ENCODE measurements at places on chromosomes 2 and 18.

DNA sequence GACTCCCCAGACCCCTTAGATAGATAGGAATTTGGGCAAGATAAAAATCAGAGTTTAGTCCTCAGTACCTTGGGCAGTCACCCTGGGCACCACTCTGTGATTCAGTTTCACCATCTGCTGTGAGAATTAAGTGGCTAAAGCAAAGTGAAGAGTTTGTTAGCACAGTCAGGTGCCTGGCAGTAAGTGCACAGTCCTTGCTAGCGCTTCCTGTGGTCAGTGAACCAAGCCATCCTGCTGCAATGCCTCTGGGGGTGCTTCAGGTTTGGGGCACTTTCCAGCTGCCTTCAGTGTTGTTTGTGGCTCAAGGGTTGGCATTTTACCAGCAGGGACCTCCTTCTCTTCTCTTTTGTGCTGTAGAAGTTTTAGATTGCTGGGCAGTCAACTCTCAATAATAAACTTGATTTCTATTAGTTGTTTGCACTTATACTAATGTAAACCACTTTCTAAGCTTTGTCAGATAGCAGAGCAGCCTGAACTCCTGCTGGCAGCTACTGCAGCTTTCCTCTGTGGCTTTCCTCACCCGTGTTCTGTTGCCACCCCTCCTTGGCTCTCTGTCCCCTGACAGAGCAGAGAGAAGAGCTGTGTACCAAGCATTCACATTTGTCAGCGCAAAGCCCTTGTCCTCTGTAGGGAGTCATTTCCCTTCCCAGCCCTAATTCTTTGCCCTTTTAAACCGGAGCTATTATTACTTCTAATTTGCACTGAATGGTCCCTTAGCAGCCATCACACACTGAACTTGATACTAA lies 48.4 kb upstream of the RMP24 start:
- H3K36me3 ChIP-seq: peaks cover 33% of the 10 kb centered on the region
- no peak for DNase-seq
- H3K27me3 ChIP-seq: no peaks in the 10 kb centered on the region
- no peak overlapping the region for H3K4me3 ChIP-seq

GRCh38 chr2:74747411-74748080 lies 86.4 kb upstream of the HK2 start:
- H3K36me3 ChIP-seq: no peaks in the 10 kb centered on the region
- no peak for DNase-seq
- H3K27ac ChIP-seq: no peak overlapping the region
- H3K27me3 ChIP-seq: no peaks in the 10 kb centered on the region
- H3K4me1 ChIP-seq: peaks cover 11% of the 10 kb centered on the region

GRCh38 chr18:37846996-37847395 lies 281.4 kb upstream of the CELF4 start:
- DNase-seq: no peak
- H3K4me1 ChIP-seq: peaks cover 36% of the 10 kb centered on the region
- no peaks in the 10 kb centered on the region for H3K36me3 ChIP-seq
- no peaks in the 10 kb centered on the region for H3K27me3 ChIP-seq

- no peak overlapping the region for H3K4me3 ChIP-seq
- peaks cover 30% of the 10 kb centered on the region for H3K4me1 ChIP-seq
- H3K27me3 ChIP-seq: no peaks in the 10 kb centered on the region
- DNase-seq: no peak
Observed at GRCh38 chr2:128754246-128754724, 435.6 kb upstream of the HS6ST1 start.

GRCh38 chr2:67476809-67477790 lies 80.0 kb downstream of the ETAA1 start:
- no peaks in the 10 kb centered on the region for H3K27me3 ChIP-seq
- peaks cover 32% of the 10 kb centered on the region for H3K4me1 ChIP-seq
- DNase-seq: no peak
- peaks cover 6% of the 10 kb centered on the region for H3K36me3 ChIP-seq
- H3K4me3 ChIP-seq: no peak overlapping the region
- H3K27ac ChIP-seq: no peak overlapping the region

- H3K4me3 ChIP-seq: no peak overlapping the region
- no peak for DNase-seq
- H3K36me3 ChIP-seq: peaks cover 5% of the 10 kb centered on the region
- H3K4me1 ChIP-seq: peaks cover 7% of the 10 kb centered on the region
- no peak overlapping the region for H3K27ac ChIP-seq
Observed at GRCh38 chr2:43006834-43007543, 214.6 kb upstream of the HAAO start.

GRCh38 chr2:162073888-162074631 lies at the start of gene DPP4:
Gene DPP4 (minus strand): TSS chr2:162074215. CDS start chr2:162073981, 234 bp downstream.
- peaks cover 37% of the 10 kb centered on the region for H3K4me1 ChIP-seq
- peaks cover 40% of the 10 kb centered on the region for H3K27me3 ChIP-seq
- peak; percentile 59 for DNase-seq

GRCh38 chr18:31497836-31498573 lies at the start of gene DSG2:
Gene DSG2 (plus strand): TSS chr18:31498177. CDS start chr18:31498252, 75 bp downstream.
- peak within 1 kb of the TSS; percentile 96 for H3K27ac ChIP-seq
- DNase-seq: peak; percentile 90
- peak within 1 kb of the TSS; percentile 95 for H3K4me3 ChIP-seq
- H3K36me3 ChIP-seq: no peaks in the 10 kb centered on the region
- peaks cover 10% of the 10 kb centered on the region for H3K27me3 ChIP-seq
- H3K4me1 ChIP-seq: peaks cover 35% of the 10 kb centered on the region

GRCh38 chr2:10405448-10405847 lies 42.7 kb downstream of the ODC1 start:
- peaks cover 3% of the 10 kb centered on the region for H3K36me3 ChIP-seq
- H3K27me3 ChIP-seq: no peaks in the 10 kb centered on the region
- no peak overlapping the region for H3K4me3 ChIP-seq
- H3K27ac ChIP-seq: no peak overlapping the region

DNA sequence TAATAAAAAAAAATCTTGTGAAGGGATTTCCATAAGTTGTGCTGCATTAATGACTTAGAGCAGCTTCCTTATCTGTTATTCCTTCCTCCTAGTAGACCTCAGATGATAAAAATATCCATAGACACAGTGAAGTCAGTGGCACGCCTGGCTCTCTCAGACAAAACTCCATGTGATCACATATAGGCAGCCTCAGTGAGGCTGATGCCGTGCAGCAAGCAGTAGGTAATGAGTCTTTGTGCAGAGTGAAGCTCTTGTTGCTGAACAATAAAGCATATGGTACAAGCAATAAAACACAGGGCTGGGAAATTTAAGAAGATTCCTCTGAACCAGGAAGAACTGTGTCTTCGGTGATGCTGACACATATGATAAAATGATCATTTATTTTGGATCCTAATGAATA lies 102.7 kb downstream of the CSRNP3 start:
- peak overlapping the region; percentile 94 for H3K27ac ChIP-seq
- no peak for DNase-seq
- H3K4me3 ChIP-seq: no peak overlapping the region
- no peaks in the 10 kb centered on the region for H3K27me3 ChIP-seq
- H3K4me1 ChIP-seq: peaks cover 39% of the 10 kb centered on the region

Measured in WTC11 (cell line).